ENCODE measurements at places on chromosomes 1 and 21.

DNA sequence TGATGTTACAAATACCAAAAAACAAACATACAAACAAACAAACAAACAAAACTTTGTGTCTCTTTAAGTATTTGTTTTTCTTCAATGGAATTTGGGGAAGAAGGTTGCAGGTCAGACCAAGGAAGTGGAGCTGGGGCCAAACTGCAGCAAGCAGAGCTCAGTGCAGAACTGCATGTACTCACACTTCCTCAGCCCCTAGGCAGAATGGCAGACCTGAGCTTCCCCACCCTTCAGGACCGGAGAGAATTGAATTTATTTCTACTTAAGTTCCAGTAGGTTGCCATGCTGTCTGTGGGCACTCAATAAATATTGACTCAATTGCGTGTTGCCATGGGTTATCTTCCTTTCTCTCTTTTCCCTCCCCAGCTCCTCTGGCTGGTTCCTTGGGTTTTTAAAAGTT is 173.6 kb downstream of the PTGER3 start:
- DNase-seq = no peak

- no peak for DNase-seq
These were observed 160.5 kb downstream of the FOXD2 start for GRCh38 chr1:47598357-47598756.

GRCh38 chr1:165034136-165034809 is 322.2 kb downstream of the LMX1A start:
- DNase-seq = no peak

DNA sequence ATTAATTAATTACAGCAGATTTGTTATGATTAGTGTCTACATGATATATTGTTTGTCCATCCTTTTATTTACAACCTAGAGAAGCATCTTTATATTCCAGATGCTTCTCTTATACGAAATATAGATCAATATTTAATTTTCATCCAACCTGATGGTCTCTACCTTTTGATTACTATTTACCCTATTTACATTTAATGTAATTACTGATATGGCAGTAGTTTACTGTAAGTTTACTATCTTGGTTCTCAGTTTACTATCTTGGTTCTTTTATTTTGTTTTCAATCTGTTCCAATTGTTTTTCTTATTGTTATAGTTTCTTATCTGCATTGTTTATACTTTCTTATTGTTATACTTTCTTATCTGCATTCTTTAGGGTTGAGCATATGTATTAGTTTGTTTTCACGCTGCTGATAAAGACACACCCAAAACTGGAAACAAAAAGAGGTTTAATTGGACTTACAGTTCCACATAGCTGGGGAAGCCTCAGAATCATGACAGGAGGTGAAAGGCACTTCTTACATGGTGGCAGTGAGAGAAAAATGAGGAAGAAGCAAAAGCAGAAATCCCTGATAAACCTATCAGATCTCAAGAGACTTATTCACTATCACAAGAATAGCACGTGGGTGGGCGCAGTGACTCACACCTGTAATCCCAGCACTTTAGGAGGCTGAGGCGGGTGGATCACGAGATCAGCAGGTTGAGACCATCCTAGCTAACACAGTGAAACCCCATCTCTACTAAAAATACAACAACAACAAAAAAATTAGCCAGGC is 28.9 kb downstream of the FAF1 start:
- DNase-seq = no peak

DNA sequence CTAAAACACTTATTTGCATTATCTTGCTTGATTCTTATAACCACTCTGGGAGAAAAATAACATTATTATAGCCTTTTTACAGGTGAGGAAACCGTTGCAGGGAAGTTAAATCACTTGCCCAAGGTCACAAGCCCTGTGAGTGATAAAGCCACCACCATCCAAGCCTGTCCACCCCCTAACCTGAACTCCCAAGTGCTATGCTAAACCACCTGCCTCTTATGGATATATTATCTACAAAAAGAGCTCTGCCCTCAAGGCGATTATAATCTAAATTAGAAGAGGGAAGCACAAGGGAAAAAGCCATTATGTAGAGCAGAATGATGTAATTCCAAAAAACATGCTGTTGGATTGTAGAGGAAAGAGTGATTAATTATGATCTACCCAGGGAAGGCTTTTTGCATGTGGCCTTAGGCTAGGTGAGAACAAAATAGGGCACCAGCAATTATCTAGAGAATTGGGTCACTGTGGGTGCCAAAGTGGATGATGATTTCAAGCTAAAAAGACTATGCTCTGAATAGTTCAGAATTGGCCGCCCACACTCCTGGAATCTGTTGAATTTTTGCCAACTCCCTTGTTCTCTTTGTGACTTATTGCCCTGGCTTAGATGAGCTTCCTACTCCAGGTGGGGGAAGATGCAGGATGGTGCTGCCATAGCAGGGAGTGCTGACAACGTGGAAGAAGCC is 205.3 kb downstream of the FGGY start:
- DNase-seq = no peak

- peak; percentile 49 for DNase-seq
These were observed 450 bp downstream of the S100A10 start for GRCh38 chr1:151993084-151993733.

GRCh38 chr1:54312796-54313316 is 93.3 kb downstream of the SSBP3 start:
- DNase-seq = no peak

DNA sequence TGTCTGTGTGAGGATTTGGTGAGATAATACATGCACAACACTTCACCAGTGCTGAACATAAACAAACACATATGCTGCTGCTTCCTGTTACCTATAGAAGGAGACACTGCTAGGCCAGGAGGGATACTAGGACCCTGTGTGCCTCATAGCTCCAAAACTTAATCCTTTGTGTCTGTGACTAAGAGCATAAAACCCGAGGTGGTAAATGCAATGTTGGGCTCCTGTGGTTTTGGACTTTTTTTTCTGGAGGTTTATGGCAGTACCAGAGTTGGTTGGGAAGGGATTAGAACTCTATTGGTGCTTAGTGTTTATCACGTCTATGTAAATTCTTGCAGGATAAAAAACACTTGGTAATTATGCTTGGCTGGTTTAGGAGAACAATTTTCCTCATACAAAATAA is 122.9 kb downstream of the NUF2 start:
- DNase-seq = no peak

DNA sequence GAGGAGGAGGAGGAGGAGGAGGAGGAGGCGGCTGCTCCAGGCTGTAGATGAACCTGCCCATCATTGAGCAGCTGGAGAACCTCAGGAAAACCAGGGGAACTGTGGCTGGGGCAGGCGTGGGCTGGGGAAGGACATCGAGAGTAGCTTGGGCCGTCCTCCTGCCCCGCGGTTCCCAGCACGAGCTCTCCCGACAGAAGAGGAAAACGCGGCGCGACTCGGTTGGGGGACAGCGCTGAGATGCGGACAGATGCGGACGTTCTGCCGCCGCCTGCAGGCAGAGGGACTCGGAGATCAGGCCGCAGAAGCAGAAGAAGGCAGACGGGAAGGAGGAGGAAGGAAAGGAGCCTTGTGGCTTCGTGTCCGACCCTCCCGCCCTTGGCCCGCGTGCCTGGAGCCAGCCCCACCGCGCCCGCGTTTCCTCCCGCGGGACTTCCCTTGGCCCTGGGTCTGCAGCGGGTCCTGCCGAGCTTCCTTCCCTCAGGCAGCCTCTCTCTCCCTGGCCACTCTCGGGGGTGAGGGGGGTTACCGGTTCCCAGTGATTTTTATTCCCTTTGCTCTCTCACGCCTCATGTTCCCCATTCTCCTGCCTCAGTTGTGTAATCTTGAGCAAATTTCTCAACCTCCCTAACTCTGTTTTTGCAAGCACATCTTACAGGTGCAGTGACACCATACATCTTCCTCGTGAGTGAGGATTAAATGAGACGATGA is 1.7 kb upstream of the TNFRSF9 start:
- no peak for DNase-seq

DNA sequence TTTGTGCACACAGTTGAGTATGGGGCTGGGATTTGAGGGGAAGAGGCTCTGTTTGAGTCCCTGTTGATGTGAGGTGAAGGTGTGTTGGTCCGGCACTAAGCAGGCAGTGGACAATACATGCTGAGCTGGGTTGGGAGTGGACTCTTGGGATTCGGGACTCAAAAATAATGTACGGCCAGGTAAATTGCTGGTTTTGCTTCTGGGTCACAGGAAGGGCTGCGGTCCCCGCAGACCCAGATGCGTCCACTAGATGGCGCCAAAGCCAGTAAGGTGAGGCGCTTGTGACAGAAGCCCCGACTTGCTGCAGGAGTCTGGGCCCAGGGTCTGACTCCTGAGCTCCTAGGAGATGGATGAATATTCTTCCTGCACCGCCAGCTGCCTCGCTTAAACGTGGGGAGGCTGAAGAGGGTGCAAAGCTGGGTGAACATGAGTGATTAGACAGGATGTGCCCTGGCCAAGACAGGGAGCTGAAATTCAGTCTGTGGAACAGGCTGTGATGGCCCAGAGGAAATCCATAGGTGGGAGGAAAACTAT is 61.4 kb downstream of the ACBD3 start:
- peak; percentile 84 for DNase-seq

DNA sequence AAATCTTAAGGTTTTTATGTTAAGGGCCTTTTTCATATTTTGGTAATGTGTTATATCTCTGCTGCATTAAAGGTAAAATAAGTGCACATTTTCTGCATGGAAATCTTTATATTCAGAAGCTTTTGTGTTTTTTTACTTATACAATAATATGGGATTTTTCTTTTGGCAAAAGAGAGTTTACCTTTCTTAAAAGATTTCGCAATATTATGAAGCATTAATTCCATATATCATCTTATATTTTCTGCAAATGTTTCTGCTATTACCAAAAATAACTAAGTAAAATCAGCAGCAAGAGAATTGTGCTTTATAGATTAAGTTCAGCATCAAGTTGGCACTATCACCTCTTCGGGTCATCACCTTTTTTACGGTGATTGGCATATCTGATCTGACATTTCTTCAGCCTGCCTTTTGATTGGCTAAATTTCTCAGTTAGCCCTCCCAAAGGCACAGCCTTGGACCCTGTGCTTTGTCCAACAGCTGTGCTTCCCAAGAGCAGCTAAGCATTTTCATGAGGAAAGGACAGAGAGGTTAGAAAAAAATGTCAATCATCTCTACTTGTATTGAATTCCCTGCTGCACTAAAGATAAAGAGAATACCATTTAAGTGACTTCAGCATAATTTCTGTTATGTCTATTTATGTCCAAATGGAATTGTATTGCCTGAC is 767.1 kb upstream of the PRMT6 start:
- DNase-seq = no peak

DNA sequence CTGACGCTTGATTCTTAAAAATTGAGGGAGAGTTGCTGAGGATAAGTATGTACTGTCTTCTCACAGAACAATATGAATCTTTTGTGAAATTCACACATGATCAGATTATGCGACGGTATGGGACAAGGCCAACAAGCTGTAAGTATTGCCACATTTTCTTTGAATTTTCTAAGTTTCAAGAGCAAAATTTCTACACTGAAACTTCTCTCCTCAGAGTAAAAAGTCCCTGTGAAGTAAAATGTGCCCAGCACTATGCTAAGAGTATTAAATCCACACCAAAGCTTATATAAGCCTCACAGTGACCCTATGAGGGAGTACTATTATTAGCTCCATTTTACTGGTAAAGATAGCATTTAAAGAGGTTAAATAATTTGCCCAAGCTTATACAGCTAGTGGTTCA is 12.2 kb downstream of the AKIRIN1 start:
- DNase-seq = no peak

- peak; percentile 74 for DNase-seq
These were observed 4.9 kb upstream of the NPL start for GRCh38 chr1:182784556-182785171.

Measured in hematopoietic multipotent progenitor cell treated with erythropoietin and hydrocortisone succinate and interleukin-3 and kit ligand, for 15 days (in vitro differentiated cells).